DMS 273 treated with DMSO at 0.1 percent for 48 hours (cell line): ENCODE measurements at places on chromosomes 13 and 19.

DNA sequence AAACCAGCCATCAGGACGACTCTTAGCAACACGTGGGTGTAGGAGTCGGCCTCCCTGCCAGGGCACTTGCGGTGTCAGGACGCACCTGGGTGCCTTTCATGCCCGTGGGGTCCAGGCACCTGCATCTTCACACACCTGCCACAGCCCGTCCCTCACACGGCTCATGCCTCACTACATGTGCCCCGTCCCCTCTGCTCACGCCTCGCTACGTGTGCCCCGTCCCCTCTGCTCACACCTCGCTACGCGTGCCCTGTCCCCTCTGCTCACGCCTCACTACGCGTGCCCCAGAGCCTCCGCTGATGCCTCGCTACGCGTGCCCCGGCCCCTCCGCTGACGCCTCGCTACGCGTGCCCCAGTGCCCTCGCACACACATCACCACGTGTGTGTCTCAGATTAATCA is 58.0 kb upstream of the F7 start:
- no peak for DNase-seq

DNA sequence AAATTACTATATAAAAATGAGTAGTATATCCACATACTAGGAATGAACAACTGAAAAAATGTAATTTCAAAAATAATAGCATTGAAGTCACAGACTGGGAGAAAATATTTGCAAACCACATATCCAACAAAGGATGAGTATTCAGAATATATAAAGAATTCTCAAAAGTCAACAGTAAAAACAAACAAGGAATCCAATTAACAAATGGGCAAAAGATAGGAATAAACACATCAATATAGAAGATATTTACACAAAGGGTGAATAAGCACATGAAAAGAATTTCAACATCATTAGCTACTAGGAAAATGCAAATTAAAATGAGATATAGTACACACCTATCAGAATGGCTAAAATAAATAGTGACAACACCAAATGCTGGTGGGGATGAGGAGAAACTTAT is 37.0 kb downstream of the MYCBP2 start:
- DNase-seq = no peak

DNA sequence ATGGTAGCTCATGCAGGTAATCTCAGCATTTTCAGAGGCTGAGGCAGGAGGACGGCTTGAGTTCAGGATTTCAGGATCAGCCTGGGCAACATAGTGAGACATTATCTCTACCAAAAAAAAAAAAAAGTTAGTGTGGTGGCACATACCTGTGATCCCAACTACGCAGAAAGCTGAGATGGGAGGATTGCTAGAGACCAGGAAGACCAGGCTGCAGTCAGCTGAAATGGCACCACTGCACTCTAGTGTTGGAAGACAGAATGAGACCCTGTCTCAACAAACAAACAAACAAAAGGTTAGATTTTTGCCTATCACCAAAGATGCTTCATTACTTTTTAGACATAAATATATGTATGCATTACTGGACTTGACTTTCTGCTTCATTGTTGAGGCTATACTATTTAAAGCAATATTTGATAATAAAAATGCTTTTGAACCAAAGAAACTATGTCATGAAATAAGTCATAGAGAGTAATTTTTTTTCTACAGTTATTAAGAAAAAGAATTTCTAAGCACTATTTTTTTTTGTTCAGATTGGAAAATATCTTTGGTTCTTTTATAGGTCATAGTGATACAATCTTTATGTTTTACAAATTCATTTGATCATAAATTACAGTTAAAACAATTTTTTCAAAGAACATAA is 1180.1 kb upstream of the ATXN8OS start:
- DNase-seq = no peak

DNA sequence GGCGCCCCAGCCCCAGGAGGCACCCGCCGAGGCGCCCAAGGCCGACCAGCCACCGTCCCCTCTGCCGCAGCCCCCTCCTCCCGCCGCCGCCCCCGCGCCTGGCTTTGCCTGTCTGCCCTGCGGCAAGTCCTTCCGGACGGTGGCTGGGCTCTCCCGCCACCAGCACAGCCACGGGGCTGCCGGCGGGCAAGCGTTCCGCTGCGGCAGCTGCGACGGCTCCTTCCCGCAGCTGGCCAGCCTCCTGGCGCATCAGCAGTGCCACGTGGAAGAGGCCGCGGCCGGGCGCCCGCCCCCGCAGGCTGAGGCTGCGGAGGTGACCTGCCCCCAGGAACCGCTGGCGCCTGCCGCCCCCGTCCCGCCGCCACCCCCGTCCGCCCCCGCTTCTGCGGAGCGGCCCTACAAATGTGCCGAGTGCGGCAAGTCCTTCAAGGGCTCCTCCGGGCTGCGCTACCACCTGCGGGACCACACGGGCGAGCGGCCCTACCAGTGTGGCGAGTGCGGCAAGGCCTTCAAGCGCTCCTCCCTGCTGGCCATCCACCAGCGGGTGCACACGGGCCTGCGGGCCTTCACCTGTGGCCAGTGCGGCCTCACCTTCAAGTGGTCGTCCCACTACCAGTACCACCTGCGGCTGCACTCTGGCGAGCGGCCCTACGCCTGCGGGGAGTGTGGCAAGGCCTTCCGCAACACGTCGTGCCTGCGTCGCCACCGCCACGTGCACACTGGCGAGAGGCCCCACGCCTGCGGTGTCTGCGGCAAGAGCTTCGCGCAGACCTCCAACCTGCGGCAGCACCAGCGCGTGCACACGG is 2.6 kb upstream of the NAT14 start:
- no peak for DNase-seq

DNA sequence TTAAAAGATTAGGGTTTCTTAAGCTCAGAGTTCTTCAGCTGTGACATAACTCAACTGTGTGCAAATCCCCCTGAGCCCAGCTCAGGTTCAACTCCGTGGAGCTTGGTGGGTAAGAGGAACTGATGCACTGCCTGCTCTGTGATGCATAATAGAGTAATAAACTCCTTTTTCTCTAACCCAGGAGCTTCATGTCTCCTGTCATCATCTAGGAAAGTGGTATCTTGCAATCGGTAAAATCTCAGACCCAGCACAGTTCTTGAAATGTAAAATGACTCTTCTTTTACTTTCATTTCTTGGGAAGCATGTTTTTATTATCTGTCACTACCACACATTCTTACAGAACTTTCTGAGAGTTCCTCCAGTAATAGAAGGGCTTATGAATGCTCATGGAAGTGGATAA is 123.8 kb upstream of the PCDH9 start:
- DNase-seq = no peak

DNA sequence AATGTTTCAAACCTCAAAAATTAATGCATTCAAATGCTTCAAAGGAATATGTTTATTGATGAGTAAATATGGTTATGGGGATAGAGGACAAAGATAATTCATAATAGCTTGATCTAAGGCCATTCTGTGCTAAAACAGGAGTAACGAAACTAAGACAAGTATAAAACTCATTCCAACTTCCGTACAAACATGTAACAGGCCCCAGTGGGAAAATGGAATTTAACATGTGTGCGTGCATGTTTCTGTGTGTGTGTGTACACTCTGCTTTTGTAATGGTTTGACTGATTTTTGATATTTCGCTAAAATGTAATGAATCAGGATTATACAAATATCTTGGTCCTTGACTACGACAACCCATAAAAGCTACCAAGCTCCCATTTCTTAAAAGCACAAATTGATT is 91.0 kb downstream of the KLF12 start:
- no peak for DNase-seq

GRCh38 chr19:1855828-1856255 is 7.5 kb downstream of the KLF16 start:
- no peak for DNase-seq

DNA sequence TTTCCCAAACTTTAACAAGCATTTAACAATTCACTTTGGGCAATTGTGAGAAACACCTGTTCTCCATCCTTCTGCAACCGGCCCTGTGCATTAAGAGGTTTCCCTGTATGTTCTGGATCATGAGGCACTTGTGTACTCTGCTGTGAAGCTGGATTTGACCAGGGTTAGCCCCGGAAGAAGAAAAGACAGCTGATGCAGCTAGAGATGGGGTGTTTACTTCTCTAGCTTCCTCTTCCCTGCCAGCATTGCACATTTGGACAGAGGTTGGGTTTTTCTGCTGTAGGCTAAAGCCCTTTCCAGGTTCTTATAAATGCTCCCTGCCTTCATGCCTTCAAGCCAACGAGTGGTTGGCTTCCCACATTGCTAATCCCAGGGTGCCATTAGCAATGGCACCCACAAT is 20.9 kb downstream of the MBD3L2B start:
- DNase-seq = no peak

GRCh38 chr13:69213396-69213795 is 894.2 kb upstream of the ATXN8OS start:
- DNase-seq = no peak

DNA sequence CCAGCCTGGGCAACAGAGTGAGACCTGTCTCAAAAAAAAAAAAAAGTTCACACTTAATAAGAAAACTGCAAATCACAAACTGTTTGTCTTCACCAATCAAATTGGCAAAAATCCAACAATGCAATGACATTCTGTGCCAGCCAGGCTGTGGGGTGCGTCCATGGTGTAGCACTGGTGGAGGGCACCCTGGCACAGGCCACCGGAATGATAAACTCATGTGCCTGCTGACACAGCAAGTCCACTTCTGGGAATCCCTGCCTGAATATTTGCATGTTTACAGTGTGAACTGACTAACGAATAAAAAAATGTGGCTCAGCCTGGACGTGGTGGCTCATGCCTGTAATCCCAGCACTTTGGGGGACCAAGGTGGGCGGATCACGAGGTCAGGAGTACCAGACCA is 1.6 kb upstream of the LRRC25 start:
- no peak for DNase-seq

- no peak for DNase-seq
Observed at GRCh38 chr19:11586331-11586730, 8.9 kb upstream of the ACP5 start.

DNA sequence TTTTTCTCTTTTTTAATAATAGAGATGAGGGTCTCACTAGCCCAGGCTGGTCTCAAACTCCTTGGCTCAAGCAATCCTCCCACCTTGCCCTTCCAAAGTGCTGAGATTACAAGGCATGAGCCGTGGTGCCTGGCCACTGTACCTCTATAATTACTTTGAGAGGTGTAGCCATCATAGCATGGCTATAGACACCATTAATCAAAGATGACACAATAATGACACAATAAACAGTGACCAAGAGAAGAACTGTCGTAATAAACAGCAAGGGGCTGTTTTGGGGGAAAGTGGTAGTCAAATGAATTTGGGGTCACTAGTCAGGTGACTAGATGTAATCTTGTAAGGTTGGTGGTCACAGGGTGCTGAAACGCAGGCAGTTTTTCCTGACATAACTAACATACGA is 30.4 kb downstream of the KLF5 start:
- no peak for DNase-seq

DNA sequence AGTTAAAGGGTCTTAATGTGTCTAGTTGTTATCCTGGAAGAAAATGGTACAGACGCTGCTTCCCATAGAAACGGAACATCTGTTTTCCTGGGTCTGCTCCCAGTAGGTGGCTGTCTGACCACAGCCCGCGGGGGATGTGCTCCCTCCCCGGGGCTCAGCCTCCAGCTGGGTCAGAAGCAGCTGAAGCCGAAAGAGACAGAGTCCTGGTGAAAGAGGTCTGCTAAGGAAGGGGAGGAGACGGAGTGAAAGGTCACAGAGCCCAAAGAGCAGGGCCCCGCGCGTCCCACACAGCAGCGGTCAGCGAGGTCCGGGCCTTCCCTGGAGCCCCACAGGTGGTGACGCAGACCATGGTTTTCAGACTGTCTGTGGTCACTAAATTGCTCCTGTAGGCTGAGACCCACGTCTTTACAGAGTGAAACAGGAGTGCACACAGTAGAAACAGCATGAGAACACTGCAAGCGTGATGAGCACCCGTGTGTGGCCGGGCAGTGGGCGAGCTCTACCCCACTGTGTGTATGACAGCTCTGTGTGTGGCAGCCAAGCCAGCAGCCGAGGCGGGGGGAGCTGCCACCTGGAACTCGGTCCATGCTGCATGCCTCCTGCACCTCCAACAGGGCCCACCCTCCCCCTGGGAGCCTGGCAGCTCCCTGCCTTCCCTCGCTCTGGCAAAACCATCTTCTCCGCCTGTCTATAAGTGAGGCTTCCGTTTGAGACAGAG is 52.0 kb upstream of the C13orf46 start:
- DNase-seq = no peak

DNA sequence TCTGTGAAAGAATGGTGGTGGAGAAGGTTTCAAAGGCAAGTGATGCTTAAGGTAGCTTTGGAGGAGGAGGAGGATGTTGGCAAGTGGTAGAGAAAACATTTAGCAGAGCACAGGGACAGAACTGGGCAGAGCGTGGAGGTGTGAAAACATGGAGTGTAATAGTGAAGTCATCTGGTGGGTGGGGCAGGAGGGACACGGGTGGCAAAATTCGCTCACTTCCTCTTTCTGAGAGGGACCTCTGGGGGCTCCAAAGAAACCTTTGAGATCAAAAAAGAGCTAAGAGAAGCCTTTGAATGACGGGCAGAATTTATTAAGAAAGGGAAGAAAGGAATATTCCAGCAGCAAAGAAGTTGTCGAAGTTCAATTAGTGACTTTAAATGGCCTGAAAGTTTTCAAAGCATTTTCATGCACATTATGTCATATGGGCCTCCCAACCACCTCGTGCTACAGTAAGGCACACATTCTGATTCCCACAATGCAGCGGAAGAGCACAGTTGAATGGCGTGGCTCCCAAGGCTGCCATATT is 82.8 kb downstream of the STARD13 start:
- DNase-seq = no peak

GRCh38 chr13:98142380-98143156 is at the start of gene FARP1:
FARP1 (plus strand) TSS chr13:98143094; CDS start chr13:98213243, 70,149 bp downstream.
- DNase-seq = no peak

DNA sequence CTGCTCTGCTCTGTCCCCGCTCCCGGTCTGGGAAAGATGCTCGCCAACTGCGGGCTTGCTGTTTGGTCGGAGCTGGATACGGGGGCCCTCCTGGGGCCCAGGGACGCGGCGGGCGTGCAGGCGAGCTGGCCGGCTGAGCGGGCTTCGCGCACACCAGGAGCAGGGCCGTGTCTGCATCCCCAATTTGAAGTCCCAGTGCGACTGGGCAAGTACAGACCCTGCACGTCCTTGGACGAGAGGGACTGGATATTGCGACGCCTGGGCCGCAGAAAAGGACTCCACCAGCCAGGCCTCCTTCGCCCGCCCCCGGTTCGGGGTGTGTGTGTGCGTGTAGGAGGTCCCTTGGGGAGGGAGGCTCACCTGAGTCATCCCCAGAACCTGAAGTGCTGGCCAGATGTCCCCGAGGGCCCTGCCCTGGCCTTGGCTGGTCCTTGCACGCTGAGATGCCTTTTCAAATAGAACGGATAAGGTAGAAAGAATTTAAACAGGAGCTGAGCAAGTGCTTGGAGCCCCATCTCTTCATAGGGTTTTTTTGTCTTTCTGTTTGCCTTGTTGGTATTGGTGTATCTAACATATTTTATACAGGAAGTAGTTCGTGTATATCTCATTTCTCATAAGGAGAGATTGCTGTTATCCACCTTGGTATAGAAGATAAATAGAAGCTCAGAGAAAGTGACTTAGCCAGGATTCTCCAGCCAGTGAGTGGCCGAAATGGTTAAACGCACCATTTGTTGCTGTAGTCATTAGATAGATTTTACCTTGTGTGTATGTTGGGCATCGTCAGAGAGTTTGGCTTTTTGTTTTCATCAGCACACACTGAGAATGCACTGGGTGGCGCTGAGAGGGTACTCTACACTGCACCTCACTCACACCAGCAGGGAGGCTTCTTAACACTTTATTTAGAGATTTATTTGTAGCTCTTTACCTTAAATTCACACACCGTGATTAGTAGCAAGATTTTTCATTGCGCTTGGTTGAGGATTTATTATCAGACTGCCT is 1.1 kb downstream of the NAXD start:
- no peak for DNase-seq
